Lower leg skin (tissue), 4 donors: ENCODE measurements at places on chromosomes 12 and 14.

DNA sequence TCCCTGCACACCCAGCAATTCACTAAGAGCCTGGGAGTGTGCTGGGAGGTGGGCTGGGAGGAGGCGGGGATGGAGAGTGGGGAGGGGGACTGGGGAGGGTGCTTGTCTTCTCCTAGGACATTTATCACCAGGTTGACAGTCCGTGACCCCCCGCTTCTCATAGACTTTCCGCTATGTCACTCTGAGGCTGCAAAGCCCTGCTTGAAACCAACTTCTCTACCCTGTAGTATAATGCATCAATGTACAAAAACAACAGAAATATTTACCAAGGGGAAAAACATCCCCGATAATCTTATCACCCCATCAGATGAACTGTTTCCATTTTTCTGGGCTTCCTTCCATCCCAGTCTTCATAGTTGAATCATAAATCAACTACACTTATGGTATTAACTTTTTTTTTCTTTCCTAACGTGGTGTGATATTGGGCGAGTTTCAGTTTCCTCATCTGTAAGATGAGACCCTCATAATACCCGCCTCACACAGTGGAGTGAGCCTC is 28.6 kb upstream of the BATF start:
- DNase-seq, result peak; percentile 58

DNA sequence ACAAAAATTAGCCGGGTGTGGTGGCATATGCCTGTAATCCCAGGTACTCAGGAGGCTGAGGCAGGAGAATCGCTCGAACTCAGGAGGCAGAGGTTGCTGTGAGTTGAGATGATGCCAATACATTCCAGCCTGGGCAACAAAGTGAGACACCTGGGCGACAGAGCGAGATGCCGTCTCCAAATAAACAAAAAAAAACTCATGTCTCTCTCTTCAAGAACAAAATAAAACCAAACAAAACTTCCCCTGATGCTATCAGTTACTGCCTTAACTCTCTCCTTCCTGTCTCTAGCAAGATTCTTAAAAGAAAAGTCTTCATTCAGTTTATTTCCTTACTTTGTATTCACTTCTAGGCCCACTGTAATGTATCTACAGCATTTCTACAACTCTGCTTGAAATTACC is 20.8 kb downstream of the KLHL28 start:
- no peak for DNase-seq

GRCh38 chr12:28463396-28463795 is 273.1 kb downstream of the CCDC91 start:
- DNase-seq, result no peak

DNA sequence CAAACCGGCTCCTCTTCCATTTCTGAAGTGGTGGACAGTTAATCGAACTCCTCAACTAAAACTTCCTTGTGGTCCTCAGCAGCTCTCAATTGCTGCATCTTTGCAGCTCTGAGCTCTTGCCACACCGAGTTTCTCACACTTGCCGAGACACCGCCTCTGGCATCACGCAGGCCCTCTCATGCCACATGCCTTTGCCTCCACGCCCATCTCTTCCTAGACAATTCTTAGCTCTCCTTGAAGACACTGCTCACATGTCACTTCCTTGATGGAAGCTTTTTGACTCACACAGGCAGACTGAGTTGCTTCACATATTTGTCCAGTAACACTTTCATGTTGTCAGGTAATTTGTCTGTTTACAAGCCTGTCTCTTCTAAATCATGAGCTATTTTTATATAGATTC is 29.2 kb downstream of the KCNA1 start:
- DNase-seq, result no peak

DNA sequence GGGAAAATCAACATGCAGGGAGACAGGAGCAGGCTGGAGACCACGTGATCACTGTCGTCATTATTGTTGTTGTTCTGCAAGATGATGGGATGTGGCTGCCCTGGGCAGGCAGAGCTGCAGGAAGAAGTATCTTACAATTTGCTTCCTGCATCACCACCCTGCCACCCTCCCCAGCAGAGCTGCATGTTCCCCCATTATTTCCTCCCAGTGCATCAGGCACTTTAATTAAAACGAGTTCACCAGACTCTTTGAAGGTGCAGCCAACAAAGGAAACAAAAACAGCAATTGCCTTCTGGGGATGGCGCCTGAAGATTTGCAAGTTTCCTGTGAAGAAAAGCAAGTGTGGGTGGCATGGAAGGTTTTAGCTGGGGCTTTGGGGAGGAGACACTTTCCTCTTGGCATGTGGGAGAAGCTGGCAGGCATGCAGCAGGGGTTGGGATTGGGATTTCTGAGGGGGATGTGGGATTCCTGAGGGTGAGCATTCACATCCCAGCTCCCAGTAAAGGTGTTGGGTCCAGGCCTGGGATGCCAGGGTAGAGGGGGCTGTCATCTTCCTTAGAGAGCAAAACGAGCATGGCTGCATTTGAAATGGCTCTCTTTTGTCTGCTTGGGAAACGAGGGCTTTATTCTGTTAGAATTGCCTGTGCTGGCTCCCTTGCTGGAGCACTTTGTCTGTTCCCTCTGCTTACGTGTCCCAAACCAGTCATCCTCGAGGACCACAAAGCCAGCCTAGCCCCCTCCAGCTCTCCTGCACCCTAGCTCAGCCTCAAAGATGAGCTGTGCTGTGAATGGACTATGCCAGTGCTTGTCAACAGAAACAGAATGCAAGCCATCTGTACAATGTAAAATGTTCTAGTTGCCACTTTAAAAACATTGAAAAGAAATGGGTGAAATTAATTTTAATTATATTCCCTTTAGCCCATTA is 11.5 kb upstream of the C14orf132 start:
- no peak for DNase-seq

DNA sequence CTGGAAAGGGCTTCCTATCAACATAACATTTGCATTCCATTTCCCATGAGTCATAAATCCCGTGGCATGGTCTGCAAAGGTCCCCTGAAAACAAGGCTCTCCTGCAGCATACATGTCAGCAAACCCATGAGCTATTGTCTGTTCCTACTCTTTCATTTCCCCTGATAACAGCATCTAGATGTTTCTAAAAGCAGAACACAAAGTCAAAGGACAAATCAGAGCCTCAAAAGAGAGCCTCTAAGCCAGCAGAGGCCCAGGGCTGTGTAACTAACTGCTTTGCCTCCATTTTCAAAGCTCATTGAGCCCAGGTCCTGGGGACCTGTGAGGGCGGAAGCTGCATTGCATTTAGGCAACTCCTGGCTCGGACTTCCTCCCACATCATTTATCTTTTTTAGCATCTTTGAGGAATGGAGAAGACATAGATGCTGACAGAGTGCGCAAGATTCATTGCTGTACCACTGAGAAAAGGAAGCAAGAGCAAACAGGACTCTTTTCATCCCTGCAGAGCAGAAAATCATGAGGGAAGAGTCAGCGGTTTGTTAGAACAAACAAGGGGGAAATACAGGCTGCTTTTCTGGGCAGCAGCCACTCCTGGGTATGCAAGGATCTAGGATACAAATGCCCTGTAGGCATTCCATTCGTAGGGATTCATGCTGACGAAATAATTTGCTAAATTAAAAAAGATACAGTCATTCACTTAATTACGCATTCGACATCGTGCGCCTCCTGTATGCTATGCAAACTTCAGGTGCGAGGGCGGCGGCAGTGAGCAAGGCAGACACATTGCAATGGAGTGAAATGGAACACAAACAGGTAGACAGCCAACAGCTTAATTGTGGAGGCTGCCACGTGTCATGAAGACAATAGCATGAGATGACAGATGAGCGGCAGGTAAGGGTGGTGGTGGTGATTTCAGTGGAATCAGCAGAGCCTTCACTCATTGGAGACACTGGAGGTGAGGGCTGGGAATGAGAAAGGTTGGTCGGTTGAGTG is 131.0 kb downstream of the TMEM132D start:
- no peak for DNase-seq

DNA sequence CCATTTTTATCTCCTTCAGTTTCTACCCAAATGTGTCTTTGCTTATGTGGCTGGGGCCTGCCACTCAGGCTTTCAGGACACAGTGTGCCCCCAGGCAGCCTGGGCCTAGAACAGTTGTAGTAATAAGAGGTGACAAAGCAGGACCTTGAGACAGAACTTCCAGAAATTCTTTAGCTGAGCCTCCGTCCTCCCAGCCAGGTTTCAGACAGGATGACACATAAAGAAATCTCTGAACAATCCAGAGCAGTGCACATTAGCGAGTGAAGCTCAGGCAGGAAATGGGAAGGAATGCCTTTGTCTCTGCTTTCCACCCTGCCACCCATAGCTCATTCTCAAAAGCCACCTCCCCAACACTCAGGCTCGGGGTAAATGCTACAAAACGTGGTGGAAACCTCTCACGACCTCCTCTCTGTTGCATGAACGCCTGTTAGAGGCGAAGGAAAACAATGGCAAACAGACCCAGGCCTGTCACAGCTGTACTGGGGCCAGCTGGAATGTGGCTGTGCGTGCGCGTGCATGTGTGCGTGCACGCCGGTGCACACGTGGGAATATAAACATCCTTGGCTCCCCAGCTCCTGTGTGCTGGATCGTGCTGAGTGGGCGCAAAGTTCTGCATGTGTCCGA is 286.7 kb downstream of the ZFP36L1 start:
- DNase-seq, result peak; percentile 86

DNA sequence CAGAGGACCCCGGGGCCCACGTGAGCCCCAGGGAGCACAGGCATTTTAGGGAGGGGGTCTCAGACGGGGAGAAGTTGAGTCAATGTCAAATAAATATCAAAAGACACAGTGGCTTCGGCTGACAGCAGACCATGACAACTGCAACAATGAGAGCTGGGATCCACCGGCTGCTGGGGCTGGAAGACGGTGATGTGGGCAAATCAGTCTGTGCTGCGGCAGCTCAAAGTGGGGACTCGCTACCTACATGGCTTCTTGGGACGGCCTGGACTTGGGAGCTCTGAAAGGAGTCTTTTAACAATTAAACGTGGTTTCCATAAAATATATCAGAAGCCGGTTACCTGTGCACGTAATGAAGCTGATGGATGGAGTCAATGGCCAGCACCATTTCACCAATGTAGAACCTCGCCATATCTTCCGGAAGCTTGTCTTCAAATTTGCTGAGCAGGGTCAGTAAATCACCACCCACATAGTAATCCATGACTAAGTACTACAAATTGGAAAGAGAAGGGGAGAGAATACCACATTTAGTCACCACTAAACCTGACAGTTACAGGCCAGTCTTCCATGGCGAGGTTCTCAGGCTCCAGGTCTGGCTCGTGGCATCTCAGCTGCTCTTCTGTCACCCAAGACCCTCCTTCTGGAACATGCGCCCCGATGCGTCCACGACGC is 58.0 kb downstream of the CDC42BPB start:
- DNase-seq, result no peak

GRCh38 chr12:114676142-114676741 is 7.7 kb downstream of the TBX3 start:
- DNase-seq, result no peak

- no peak for DNase-seq
Measured at GRCh38 chr12:75853626-75854025, 177.9 kb downstream of the PHLDA1 start.

- no peak for DNase-seq
Measured at GRCh38 chr12:100900808-100901207, 106.2 kb downstream of the ANO4 start.

DNA sequence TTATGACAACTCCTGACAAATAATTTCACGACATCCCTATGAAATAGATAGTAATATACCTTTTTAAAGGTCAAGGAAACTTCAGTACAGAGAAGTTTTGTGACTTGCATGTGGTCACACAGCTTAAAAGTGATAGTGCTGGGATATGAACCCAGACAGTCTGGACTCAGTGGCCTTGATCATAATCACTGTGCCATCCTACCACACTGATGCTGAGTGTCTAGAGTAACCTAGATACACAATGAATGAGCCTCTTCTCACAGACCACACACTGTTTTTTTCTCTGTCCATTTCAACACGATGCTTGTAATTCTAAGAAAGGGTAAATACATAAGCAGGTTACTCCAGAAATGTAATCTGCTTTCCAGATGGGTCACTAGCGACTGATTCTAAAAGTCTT is 88.2 kb downstream of the SYNE2 start:
- DNase-seq, result no peak

DNA sequence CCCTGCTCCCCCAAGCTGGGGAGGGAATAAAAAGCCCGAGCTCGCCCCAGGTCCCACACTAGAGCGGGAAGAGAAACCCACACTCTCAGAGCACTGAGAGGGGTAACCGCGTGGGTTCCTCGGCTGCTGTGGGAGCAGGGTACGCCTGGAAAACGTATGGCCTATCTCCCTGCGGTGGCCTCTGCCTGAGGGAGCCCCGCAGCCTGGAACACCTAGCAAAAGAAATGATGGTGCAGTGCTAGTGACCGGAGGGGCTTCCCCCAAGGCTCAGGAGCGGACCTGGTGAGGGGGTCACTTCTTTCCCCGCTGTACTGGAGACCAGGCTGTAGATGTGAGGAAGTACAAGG is 2.5 kb upstream of the OR4N2 start:
- no peak for DNase-seq

DNA sequence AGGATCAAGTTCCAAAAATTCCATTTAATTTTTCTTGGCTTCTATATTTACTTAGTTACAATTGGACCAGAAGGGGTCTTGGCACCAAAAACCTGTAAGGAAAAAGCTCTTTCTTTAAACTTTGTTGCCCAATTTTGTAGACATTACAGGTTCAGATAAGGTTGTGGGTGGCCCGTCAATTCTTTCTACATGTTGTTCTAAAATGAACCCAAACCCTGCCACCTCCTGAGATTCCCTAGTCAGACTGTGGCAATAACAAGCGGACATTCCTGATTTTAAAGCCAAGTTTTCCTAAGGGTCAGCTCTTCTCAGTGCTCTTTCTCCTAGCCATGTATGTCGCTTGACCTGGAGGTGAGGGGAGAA is 45.0 kb upstream of the GSG1 start:
- DNase-seq, result no peak

DNA sequence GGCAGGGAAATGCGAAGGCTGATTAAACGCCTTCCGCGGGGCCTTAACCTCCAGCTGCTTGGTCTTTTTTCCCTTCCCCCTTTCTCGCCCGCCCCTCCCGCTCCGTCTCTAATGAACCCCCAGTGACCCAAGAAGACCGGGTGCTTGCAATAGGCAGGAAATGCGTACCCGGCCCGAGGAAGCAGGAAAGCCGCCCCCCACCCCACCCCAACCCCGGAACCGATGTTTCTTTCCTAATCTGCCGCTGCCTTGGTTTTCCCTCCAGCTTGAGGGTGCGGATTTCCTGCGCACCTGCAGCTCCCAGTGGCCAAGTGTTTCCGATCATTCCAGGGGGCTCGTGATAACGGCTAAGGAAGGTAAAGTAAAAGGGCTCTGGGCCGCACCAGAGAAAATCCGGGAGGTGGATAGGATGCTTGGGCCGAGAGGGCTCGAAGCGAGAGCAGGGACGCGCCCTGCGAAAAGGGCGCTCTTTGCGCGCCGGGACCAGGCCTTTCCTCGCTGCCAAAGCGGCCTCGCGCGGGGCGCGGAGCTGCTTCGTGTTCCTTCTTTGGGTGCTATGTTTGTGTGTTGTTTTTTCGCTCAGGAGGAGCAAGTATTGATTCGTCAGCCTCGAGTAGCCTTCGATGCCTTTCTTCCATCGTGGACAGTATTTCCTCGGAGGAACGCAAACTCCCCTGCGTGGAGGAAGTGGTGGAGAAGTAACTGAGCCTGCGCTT is 983 bp downstream of the MYF6 start:
- DNase-seq, result no peak

- DNase-seq, result no peak
Measured at GRCh38 chr12:46460682-46461210, 88.2 kb upstream of the SLC38A2 start.

GRCh38 chr12:58310368-58310767 is 369.0 kb downstream of the ATP23 start:
- DNase-seq, result no peak
